ENCODE measurements at places on chromosomes 1 and 21.

GRCh38 chr1:30688920-30689794 lies 34.2 kb downstream of the MATN1 start:
- no peak for DNase-seq

DNA sequence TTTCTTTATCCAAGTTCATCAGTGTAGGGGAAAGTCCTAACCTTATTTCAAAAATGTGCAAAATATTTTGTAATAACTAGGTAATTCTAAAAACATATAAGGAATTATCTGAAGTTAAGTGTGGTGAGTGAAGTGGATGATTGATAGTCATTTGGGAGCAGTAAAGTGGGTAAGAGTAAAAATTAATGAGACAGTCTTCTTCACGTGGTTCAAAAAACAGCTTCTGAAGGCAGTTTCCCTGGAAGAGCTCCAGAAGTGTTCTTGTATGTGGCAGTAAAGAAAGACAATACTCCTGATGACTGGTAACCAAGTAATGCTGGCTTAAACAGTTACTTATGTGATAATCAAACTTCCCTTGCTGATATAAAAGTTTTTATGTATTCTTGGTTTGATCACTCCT lies 50.3 kb downstream of the LEPR start:
- no peak for DNase-seq

- DNase-seq: peak; percentile 91
These were observed 24.1 kb upstream of the ALDH4A1 start for GRCh38 chr1:18926315-18927081.

DNA sequence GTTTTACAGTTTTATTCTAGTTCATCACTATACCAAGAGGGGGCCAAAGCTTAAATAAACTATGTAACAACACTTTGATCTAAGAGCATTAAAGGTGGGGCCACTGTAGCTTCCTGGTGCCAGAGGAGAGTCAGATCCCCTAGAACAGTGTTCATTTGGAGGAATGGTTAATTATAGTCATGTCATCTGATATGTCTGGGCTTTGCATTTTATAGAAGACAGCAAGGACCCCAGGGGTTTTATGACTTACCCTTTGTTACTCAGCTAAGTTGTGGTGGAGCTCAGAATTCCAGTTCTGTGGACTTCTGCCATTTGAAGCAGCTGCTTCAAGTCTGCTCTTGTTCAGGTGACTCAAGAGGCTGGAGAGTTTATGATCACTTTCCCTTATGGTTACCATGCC lies 16.7 kb downstream of the KDM4A start:
- DNase-seq: no peak
